Tracheal epithelial cell (primary cell): ENCODE measurements at places on chromosomes 2 and 18. TPM values are rescaled to one million over a fixed set of nuclear protein-coding genes. Genes with fewer than 3 reads are reported as not detected.

The SLC25A52 gene
- 0.24 TPM in 1 of 2 replicates, not detected in the other for total RNA-seq

The C2orf80 gene
- total RNA-seq, result not detected in 2 replicates

The EMILIN1 gene
- total RNA-seq, result 0.21 and 0.24 TPM in 2 replicates

The PROC gene
- total RNA-seq, result 1.2 TPM in 1 of 2 replicates, not detected in the other
